GM12864 (cell line): ENCODE measurements at places on chromosomes 5 and 9.

DNA sequence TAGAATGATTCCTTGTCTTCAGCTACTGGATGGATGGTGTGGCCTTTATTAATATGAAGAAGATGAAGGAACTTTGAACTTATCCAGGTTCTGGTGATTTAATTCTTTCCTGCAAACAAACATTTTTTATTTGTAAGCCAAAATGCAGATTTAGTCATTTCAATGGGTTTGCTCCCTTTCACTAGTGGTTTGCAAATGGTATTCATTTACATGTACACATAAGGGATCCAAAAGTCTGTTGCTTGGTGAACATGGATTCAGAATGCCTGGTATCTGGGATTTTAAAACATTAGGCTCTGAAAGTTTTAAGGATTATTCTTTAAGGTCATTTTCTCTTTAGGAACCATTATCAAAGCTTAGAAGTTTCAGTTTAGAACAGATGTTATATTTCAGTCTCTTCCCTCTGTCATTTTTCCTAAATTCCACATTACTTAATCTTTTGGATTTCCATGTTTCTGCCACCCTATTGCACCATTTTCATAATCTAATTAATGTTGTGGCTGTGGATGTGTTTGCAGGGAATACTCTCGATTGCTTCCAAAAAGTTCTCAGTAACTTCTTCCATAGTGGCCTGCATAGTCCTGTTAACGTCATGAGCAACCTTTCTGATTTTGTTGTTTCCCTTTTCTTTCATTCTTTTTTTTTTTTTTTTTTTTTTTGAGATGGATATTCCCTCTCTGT lies 10.1 kb downstream of the TTC1 start:
- DNase-seq, result no peak

DNA sequence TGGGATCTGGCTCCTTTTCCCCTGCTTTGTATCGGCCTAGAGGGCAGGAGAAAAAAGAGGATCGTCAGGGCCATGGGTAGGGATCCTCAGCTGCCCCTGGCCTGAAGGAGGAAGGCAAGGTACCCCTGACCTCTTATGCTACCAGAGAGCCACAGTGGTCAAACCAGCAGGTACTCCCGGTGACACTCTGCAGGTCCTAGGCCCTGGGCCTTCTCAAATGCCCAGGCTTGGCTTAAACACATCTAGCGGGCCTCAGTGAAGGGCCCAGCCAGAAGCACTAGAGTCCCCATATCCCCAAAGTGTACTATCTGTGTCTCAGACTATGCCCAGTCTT lies 3.5 kb downstream of the IRF1 start:
- DNase-seq, result no peak

GRCh38 chr9:126417043-126417442 lies 90.4 kb downstream of the MVB12B start:
- no peak for DNase-seq

DNA sequence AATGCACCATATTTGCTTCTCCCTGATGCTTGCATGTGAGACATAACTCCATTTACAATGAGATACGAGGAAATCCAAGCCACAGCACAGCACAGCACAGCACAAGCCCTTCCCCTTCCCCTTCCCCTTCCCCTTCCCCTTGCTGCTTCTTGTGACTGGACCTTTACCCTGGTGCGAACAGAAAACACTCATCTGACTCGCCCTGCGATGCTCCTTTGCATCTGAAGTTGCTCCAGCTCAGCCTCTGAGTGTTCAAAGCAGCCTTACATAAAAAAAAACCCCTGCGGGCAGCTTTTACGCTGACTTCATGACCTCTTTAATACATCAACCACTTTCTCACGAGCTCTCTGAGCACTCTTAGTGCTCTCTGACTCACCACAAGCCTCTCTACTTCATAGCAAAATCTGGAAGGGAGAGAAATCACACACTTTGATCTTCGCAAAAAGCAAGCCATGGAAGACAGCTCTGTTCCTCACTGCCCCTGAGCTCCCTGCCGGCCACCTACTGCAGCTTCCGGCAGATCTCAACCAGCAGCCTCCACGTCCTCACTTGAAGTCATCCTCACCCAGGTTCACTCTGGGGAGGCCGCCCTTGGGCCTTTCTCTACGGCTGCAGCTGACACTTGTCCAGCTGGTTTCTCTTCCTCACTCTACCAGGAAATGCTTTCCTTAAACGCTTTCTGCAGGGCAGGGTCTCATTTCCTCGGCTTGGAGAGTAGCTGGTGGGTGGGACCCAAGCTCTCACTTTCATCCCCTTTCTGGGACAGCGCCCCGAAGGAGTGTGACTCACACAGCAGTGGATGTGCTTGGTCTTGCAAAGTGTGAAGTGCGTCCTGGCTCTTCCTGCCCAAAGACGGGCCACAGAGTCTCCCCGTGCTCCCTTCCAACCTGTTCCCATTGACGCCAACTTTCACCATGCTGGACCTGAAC lies 5.3 kb downstream of the SLC34A1 start:
- peak; percentile 53 for DNase-seq

DNA sequence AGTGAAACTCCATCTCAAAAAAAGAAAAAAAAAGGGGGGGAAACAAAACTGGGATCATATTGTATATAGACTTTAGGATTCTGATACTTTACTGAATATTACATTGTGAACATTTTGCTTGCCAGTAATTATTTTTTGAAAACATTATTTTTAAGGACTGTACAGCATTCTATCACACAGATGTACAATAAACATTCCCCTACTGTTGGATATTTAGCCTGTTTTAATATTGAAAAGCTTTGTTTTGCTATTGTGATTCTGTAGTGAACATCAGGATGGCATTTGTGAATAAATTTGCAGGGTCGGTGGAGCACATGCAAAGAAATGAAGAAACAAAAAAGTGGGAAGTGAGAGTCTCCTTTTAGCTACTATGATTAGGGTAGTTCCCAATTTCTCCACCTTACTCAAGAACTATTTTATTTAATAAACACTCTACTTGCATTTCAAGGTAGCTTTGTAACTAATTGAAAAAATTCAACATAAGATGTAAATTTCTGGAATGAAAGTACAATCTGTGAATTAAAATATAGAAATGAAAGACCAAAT lies 18.7 kb downstream of the RASGRF2 start:
- no peak for DNase-seq

DNA sequence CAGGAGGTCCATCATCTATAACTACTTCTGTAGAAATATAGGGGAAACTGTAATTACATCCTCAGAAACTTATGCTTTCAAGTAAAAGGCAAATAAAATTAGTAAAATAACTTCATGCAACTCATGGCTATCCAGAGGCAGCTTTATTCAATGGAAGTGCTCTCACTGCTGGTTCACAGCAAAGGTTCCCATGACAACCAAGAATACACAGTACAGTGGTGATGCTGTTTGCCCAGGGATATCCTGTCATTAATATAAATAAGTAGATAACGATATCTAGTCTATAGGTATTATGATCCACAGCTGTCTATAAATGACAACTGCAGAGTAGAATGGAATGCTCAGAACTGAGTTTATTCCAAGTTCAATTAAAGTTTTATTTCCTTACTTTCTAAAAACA lies 390.3 kb downstream of the PDE4D start:
- DNase-seq, result no peak

- no peak for DNase-seq
Measured at GRCh38 chr9:111438541-111439235, 45.5 kb downstream of the ECPAS start.

DNA sequence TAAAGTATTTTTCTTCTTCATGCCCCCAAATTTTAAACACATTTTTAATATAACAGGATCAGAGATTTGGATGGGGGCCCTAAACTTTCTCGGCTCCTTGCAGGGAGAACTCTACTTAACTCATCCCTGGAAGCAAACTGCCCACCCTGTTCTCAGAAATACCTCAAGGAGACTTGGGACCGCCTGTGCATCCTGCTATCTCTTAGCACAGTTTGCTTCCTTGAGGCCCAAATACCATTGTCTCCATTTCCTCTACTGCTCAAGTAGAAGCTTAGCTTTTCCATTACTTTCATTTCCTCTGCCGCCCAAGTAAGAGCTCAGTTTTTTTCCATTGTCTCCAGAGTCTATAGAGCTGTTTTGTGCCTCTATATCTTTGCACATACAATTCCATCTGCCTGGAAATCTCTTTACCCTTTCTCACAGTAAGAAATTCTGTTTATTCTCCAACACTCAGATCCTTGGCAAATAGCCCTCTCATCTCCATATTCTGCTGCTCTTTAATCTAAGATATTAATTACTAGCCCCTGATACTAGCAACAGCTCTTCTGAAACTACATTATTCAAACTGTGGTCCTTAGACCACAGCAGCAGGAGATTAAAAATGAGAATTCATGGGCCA lies 137.8 kb downstream of the CEMIP2 start:
- no peak for DNase-seq

- no peak for DNase-seq
Measured at GRCh38 chr5:65268525-65268924, 213.2 kb downstream of the ADAMTS6 start.

DNA sequence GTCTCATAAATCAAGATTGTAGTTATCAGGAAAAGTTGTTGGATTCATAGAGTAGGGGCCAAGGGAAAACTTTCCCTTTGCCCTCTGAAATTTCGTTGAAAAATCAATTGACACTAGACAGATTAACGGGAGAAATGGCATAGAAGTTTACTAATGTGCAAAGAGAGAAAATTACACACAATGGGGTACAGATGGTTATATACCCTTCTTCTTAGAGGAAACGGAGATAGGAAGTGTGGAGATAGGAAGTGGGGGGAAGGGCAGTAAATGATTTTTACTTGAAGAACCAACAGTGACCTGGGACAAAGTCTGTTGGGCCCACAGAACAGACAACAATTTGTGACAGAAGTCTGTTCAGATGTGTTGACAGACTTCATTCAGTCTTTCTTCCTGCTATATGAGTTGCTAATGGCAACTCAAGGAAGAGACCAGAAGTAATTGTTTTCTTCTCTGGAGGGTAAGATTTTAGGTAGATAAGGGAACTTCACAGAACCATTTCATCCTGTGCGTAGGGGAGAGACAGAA lies 177.9 kb downstream of the C9orf152 start:
- DNase-seq, result no peak

DNA sequence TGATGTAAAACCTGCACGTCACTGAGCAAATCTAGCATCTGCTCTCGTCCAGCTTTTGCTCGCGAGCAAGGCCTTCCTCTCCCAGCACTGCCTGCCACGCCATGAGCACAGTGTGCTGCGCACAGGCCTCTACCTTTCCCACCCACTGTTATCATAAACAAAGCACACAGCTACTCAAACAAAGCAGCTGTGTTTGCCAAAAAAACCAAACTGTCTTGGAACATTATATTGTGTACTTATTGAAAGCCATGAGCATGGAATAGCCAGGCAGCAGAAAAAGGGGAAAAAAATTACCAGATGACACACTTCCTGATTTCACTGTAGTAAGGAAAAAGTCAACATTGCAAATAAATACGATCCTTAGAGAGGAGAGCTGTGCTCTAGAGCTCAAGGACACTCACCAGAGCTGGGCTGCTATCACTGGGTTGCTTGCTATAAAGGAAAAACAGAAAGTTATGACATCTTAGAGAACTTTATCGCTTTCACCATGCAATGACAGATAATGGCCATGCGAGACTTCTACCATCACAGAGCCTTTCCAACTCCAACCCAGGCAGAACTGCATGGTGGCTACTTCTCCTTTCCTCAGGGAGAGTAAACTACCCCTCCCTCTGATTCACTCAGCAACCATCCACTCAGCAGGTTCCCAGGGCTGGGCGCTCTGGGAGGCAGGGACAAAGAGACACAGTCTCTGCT lies 69.6 kb downstream of the EPB41L4B start:
- no peak for DNase-seq
